ENCODE measurements at places on chromosomes 12 and 14.
A peak's percentile ranks its signal among the peaks of the same experiment; 100 is the strongest.

- no peak for DNase-seq
- no peaks in the 10 kb centered on the region for H3K36me3 ChIP-seq
- no peaks in the 10 kb centered on the region for H3K27me3 ChIP-seq
These were observed 782.1 kb upstream of the TBX3 start for GRCh38 chr12:115466076-115466475.

GRCh38 chr14:75709207-75709812 lies 48.3 kb downstream of the TTLL5 start:
- no peaks in the 10 kb centered on the region for H3K27me3 ChIP-seq
- H3K4me1 ChIP-seq = no peaks in the 10 kb centered on the region
- peaks cover 6% of the 10 kb centered on the region for H3K36me3 ChIP-seq
- peak; percentile 80 for DNase-seq
- no peak overlapping the region for H3K4me3 ChIP-seq
- no peak overlapping the region for H3K27ac ChIP-seq

- H3K36me3 ChIP-seq = no peaks in the 10 kb centered on the region
- no peak overlapping the region for H3K27ac ChIP-seq
- H3K4me3 ChIP-seq = no peak overlapping the region
- peak; percentile 10 for DNase-seq
- no peaks in the 10 kb centered on the region for H3K4me1 ChIP-seq
These were observed 23.5 kb downstream of the OR6C68 start for GRCh38 chr12:55515696-55516095.

DNA sequence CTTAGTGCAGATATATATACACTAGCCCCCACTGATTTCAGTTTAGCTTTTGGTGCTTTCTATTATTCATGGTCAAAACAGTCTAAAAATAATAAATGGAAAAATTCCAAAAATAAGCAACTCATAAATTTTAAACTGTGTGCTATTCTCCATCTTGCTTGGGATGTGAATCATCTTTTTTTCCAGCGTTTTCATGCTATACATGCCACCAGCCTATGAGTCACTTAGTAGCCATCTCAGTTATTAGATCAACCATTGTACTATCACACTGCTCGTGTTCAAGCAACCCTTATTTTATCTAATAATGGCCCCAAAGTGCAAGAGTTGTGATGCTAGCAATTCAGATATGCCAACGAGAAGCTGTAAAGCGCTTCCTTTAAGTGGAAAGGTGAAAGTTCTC lies 73.9 kb upstream of the KRR1 start:
- no peak for DNase-seq
- H3K4me3 ChIP-seq = no peak overlapping the region
- H3K36me3 ChIP-seq = no peaks in the 10 kb centered on the region
- no peaks in the 10 kb centered on the region for H3K4me1 ChIP-seq

DNA sequence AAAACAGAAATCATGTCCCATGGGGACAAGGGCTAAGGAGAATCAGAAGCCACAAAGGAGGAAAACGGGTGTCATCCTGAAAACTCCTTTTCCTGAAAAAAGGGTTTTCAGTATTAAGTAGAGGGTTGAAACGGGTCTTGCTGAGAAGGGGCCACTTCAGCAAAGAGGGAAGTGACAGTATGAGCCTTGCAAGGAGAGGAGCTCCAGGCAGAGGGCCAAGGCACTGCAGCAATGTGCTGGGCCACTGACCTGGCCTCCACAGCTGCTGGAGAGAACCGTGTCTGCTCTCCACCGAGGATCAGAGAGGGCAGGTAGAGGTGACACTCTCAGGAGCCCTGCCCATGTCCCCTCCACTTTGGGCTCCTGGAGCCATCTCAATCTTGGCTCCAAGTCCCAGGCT lies 103.3 kb downstream of the NCOR2 start:
- no peak overlapping the region for H3K4me3 ChIP-seq
- H3K27ac ChIP-seq = no peak overlapping the region
- peaks cover 37% of the 10 kb centered on the region for H3K36me3 ChIP-seq
- DNase-seq = no peak

DNA sequence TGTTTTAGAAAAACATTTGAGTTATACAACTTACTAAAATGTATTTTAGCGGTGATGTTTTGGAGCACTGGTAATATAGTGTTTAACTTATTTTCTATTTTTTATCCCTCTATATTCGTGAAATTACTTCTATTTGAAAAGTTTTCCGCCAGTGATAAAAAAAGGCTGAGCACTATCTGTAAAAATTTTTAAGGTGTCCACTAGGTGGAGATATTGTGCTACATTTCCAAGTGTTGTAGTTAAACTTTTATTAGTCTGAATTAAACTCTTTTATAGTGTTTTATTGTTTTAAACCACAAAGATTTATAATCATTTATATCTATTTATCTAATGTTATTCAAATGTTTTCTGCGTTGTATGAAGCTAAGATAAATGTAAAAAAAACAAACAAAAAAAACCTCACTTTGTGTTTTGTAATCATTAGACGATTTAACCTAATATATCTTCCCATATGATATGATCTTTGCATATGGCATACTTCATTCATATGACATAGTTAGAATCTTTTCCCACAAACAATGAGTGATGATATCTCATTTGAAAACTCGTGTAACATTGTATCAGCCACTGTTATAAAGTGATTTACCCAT lies 11.8 kb downstream of the ALG10B start:
- no peak overlapping the region for H3K27ac ChIP-seq
- no peaks in the 10 kb centered on the region for H3K27me3 ChIP-seq
- DNase-seq = no peak
- no peaks in the 10 kb centered on the region for H3K4me1 ChIP-seq

DNA sequence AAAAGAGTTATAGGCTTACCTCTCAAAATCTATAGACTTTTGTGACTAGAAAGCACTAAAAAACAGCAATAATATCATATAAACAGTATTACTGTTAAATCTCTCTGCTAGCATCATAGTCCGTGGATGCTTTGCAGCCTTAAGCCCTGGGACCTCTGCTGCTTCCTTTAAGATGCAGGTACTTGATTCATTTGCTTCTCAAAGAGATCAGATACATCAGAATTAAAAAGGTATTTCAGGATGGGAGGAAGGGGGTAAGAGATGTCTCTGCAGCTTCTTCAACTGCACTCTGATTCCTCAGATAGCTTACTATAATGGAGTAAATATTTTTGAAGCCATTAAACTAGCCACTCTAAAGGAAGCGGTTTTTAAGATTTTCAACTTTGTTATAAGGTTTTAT lies 49.3 kb downstream of the PAPLN start:
- DNase-seq = no peak
- H3K27me3 ChIP-seq = no peaks in the 10 kb centered on the region
- no peak overlapping the region for H3K4me3 ChIP-seq
- H3K36me3 ChIP-seq = peaks cover 18% of the 10 kb centered on the region

- no peak overlapping the region for H3K27ac ChIP-seq
- no peak for DNase-seq
- H3K36me3 ChIP-seq = peaks cover 1% of the 10 kb centered on the region
- H3K4me1 ChIP-seq = peaks cover 9% of the 10 kb centered on the region
- no peak overlapping the region for H3K4me3 ChIP-seq
These were observed 43.4 kb upstream of the ST8SIA1 start for GRCh38 chr12:22377731-22378496.

GRCh38 chr12:7197841-7198240 lies 8.4 kb downstream of the PEX5 start:
- H3K36me3 ChIP-seq = peaks cover 23% of the 10 kb centered on the region
- H3K27me3 ChIP-seq = no peaks in the 10 kb centered on the region
- no peak for DNase-seq
- no peak overlapping the region for H3K4me3 ChIP-seq
- H3K27ac ChIP-seq = no peak overlapping the region

- H3K4me3 ChIP-seq = no peak overlapping the region
- H3K27me3 ChIP-seq = no peaks in the 10 kb centered on the region
- H3K36me3 ChIP-seq = peaks cover 37% of the 10 kb centered on the region
- H3K4me1 ChIP-seq = peaks cover 64% of the 10 kb centered on the region
- no peak overlapping the region for H3K27ac ChIP-seq
These were observed 4.3 kb downstream of the SLC16A7 start for GRCh38 chr12:59600171-59600570.

- no peak overlapping the region for H3K4me3 ChIP-seq
- H3K36me3 ChIP-seq = no peaks in the 10 kb centered on the region
- H3K27ac ChIP-seq = no peak overlapping the region
- H3K4me1 ChIP-seq = no peaks in the 10 kb centered on the region
- DNase-seq = no peak
These were observed 23.8 kb upstream of the ELK3 start for GRCh38 chr12:96170328-96170727.

DNA sequence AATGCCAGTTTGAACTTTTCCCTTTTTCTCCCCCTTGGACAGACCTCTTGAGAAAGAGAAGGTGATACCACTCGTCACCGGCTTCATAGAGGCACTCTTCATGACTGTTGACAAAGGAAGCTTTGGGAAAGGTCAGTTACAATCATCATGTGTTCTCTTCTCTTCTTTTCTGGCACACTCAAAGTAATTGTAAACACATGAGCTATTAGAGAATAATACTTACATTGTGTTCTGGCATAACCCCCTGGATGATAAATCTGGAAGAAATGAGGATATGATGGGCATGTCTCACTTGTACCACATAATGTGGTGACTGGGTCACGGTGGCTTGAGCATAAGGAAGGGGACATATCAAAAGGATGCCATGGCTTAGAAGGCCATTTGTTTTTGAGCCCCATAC lies 20.0 kb downstream of the UTP20 start:
- H3K27me3 ChIP-seq = no peaks in the 10 kb centered on the region
- H3K27ac ChIP-seq = no peak overlapping the region
- peaks cover 50% of the 10 kb centered on the region for H3K36me3 ChIP-seq
- H3K4me1 ChIP-seq = no peaks in the 10 kb centered on the region
- DNase-seq = no peak

- H3K4me1 ChIP-seq = peaks cover 10% of the 10 kb centered on the region
- H3K36me3 ChIP-seq = no peaks in the 10 kb centered on the region
- no peak for DNase-seq
These were observed 16.0 kb upstream of the GPATCH2L start for GRCh38 chr14:76135722-76136121.

GRCh38 chr12:122518908-122519307 lies 7.8 kb downstream of the RSRC2 start:
- peaks cover 71% of the 10 kb centered on the region for H3K36me3 ChIP-seq
- H3K27me3 ChIP-seq = no peaks in the 10 kb centered on the region
- no peak for DNase-seq
- peak overlapping the region; percentile 58 for H3K27ac ChIP-seq

- no peak overlapping the region for H3K27ac ChIP-seq
- DNase-seq = no peak
- peaks cover 3% of the 10 kb centered on the region for H3K27me3 ChIP-seq
These were observed 4.9 kb upstream of the PPP1R12A start for GRCh38 chr12:79939728-79940310.

- no peaks in the 10 kb centered on the region for H3K36me3 ChIP-seq
- no peak for DNase-seq
- H3K27ac ChIP-seq = no peak overlapping the region
- H3K4me3 ChIP-seq = no peak overlapping the region
These were observed 52.8 kb downstream of the PPM1H start for GRCh38 chr12:62882140-62882539.

DNA sequence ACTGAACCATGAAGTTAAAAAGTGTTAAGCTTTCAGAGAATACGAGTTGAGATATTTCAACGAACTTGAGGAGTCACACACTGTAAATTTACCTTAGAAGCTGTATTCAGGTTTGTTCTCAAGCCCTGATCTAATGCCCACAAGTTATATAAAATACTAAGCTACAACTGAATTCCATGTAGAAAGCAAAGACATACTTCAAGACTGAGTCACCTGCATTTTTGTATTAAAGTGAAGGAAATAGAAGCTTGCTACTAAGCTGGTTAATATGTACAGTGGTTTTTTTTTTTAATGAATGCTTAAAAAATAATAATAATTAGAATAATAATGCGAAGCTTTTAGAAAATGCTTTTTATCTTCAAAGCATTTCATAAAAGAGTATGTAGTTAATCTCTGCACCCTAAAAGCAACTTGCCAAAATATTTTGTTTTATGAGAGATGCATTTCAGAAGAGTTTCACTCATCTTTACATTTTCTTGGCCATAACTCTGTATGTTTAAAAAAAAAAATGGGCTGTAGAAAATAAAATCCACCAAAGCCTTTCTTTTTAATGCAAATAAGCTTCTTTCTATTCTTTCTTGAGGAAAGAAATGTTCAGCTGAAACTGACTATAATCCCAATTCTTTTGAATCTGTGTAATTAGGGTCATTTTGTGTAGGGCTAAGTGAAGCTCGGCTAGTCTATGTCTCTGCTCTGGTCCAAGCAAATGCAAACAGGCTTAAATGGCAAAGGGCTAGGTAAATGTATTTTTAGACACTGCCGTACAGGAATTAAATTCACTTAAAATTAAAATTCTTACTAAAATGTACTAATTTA lies 1047.5 kb upstream of the FLRT2 start:
- H3K36me3 ChIP-seq = no peaks in the 10 kb centered on the region
- DNase-seq = no peak
- no peak overlapping the region for H3K4me3 ChIP-seq
- H3K4me1 ChIP-seq = no peaks in the 10 kb centered on the region

GRCh38 chr12:50636505-50636904 lies 127.4 kb upstream of the ATF1 start:
- no peaks in the 10 kb centered on the region for H3K27me3 ChIP-seq
- no peak overlapping the region for H3K27ac ChIP-seq
- H3K4me3 ChIP-seq = no peak overlapping the region
- peaks cover 4% of the 10 kb centered on the region for H3K36me3 ChIP-seq
- DNase-seq = no peak
- H3K4me1 ChIP-seq = peaks cover 54% of the 10 kb centered on the region

GRCh38 chr14:89479802-89480201 lies 62.8 kb upstream of the FOXN3 start:
- no peak for DNase-seq
- H3K4me3 ChIP-seq = no peak overlapping the region
- no peaks in the 10 kb centered on the region for H3K27me3 ChIP-seq
- no peak overlapping the region for H3K27ac ChIP-seq
- H3K4me1 ChIP-seq = peaks cover 17% of the 10 kb centered on the region
- peaks cover 9% of the 10 kb centered on the region for H3K36me3 ChIP-seq

DNA sequence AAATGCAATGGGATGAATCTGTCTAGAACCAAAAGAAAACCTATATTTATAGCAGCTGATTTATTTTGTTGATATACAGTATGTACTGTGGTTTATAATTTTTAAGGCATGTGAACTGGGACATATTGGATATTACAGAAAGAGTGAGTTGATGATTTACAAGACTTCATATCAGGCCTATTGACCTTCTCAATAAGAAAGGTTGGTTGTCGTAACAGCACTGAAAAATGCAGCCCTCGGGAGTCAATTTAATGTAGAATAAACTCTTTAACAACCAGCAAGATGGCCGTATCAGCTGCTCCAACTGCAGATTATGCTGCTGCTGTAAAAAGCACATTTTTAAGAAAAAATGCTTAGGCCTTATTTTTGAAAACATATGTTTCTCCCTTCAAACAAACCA lies 407.3 kb downstream of the GXYLT1 start:
- H3K4me3 ChIP-seq = no peak overlapping the region
- H3K27me3 ChIP-seq = peaks cover 5% of the 10 kb centered on the region
- no peak for DNase-seq
- H3K36me3 ChIP-seq = no peaks in the 10 kb centered on the region

DNA sequence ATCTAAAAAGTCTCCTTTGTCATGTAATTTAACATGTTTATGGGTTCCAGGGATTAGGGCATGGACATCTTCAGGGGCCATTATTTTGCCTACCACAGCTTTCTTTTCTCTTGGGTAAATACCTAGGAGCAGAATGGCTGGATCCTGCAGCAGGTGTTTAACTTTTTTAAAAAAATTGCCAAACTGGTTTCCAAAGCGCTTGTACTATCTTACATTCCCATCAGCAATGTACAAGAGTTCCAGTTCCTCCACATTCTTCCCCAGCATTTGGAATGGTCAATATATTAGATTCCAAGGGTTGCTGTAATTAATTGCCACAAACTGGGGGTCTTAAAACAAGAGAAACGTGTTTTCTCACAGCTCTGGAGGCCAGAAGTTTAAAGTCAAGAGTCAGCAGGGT lies 27.7 kb upstream of the MYL2 start:
- no peak for DNase-seq
- peaks cover 1% of the 10 kb centered on the region for H3K27me3 ChIP-seq
- no peaks in the 10 kb centered on the region for H3K36me3 ChIP-seq
- no peak overlapping the region for H3K4me3 ChIP-seq
- H3K27ac ChIP-seq = no peak overlapping the region
- no peaks in the 10 kb centered on the region for H3K4me1 ChIP-seq
